ENCODE measurements at places on chromosomes 6 and 20.

- no peak for DNase-seq
Observed at GRCh38 chr20:45300961-45301360, 5.7 kb upstream of the RBPJL start.

GRCh38 chr20:8505476-8506200, 373.6 kb downstream of the PLCB1 start:
- DNase-seq, result no peak

GRCh38 chr20:45055056-45055455, 45.9 kb downstream of the KCNS1 start:
- no peak for DNase-seq

GRCh38 chr20:7902879-7903278, 37.4 kb downstream of the HAO1 start:
- no peak for DNase-seq

- no peak for DNase-seq
Observed at GRCh38 chr20:6566821-6567220, 200.7 kb upstream of the BMP2 start.

GRCh38 chr20:20712004-20712473, 405 bp downstream of the RALGAPA2 start:
- no peak for DNase-seq
